ENCODE measurements at places on chromosomes 1 and 21.

- no peak for DNase-seq
Measured at GRCh38 chr1:234670967-234671626, 61.1 kb upstream of the IRF2BP2 start.

DNA sequence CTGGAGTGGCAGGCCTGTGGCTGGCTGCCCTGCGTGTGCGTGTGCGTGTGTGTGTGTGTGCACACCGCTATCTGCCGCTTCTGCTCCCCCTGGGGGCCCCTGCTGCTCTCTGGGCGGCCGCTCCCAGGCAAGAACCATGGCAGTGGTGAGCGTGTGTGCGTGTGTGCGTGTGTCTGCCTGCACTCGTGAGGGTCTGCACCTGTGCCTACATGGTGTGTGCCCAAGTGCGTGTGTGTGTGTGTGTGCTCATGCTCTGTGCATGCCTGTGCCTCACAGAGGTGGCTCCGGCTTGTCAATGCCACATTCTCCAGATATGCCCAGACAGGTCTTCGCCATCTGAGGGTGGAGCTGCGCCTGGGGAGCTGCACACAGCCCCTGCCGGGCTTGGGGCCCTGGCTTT is 18.7 kb upstream of the PEX10 start:
- no peak for DNase-seq

GRCh38 chr21:32135401-32136363 is 143.2 kb downstream of the MIS18A start:
- no peak for DNase-seq

DNA sequence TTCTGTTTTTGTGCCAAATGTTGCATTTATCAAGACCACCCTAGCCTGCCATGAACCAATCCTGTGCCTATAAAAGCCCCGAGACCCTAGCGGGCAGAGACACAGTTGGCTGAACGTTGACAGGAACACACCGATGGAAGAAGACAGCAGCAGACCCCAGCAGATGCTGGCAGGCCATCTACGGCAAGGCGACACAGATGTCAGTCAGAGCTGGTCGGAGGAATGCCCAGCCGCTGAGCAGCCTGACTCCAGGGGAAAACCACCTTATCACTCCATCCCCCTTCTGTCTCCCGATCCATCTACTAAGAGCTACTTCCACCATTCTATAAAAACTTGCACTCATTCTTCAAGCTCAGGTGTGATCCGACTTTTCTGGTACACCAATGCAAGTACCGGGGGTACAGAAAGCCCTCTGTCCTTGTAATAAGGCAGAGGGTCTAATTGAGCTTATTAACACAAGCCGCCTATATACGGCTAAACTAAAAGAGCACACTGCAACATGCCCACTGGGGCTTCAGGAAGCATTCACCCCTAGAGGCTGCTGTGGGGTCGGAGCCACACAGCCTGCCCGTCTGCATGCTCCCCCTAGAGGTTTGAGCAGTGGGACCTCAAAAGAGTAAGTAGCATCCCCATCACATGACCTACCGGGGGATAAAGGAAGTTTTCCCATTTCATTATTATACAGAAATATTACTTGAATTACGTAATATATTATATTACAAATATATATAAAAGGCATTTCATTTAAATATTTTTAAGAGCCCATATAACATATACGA is 1156.3 kb upstream of the B3GALT2 start:
- DNase-seq = no peak

GRCh38 chr21:44805859-44806258 is 4.2 kb upstream of the UBE2G2 start:
- DNase-seq = no peak

GRCh38 chr1:101178341-101178687 is 58.5 kb upstream of the S1PR1 start:
- DNase-seq = no peak

DNA sequence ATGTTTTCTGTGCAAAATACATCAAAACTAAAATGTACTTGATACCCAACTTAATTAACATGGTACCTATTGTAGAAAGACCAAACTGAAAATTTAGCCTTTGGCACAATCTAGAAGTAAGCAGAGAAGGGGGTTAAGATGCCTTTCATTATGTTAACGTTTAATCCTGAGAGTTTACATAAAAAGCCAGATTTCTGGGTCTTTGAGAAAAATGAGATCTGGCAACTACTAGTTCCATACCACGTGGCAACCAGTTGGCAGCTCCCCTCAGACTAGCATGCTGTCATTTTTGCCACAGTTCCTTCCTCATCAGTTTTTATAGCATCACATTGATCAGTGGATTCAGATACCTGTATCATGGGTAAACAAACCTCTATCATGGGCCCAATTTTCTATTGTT is 1.5 kb downstream of the RO60 start:
- no peak for DNase-seq

- no peak for DNase-seq
Measured at GRCh38 chr21:29289317-29289716, 9.4 kb upstream of the BACH1 start.

DNA sequence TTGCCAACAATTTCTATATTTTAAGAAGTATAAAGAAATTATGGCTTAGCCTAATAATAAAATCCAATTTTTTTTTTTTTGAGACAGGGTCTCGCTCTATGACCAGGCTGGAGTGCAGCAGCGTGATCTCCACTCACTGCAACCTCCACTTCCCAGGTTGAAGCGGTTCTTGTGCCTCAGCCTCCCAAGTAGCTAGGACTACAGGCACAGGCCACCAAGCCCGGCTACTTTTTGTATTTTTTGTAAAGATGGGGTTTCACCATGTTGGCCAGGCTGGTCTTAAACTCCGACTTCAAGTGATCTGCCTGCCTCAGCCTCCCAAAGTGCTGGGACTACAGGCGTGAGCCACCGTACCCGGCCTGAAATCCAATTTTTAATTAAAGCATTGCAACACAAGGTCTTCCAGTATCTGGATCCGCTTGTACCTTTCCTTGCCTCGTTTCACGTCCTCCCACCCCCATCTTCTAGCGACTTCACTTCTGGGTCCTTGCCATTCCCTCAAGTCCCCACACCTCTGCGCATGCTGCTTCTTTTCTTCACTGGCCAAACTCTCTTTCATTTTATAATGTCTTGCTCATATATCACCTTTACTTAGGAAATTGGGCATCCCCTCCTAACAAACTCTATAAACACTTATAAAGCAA is 2.3 kb downstream of the FUBP1 start:
- DNase-seq = no peak

GRCh38 chr1:58809325-58810010 is 25.6 kb upstream of the JUN start:
- no peak for DNase-seq

- DNase-seq = no peak
Measured at GRCh38 chr1:211732293-211732980, 57.0 kb upstream of the NEK2 start.

- no peak for DNase-seq
Measured at GRCh38 chr1:103517380-103518047, 8.0 kb upstream of the RNPC3 start.

GRCh38 chr1:172203135-172203823 is 217.2 kb upstream of the C1orf105 start:
- DNase-seq = no peak

DNA sequence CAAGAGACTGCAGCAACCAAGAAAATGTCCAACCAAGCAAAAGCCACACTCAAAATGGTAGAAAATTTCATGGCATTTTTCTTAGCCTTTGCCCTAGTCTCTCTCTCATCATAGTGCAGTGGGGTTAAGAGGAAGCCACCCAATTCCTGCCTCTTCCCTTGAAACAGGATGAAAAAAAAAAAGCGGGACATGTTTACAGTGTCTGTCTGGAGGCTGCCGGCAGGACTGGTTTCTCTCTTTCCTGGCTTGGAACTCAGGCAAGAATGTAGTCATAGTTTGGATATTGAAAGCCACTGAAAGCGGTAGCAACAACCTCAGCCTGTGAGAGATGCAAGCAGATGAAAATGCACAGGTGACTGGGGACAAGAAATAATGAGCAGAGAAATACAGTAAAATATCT is 13.3 kb upstream of the TNFSF18 start:
- no peak for DNase-seq

- peak; percentile 18 for DNase-seq
Measured at GRCh38 chr1:210233495-210234328, 1.1 kb downstream of the SERTAD4 start.

- DNase-seq = no peak
Measured at GRCh38 chr1:145887631-145888030, 2.0 kb upstream of the ANKRD35 start.

GRCh38 chr1:185559684-185560331 is 174.4 kb upstream of the HMCN1 start:
- DNase-seq = peak; percentile 35

- DNase-seq = no peak
Measured at GRCh38 chr1:109819906-109820305, 56.2 kb upstream of the EPS8L3 start.

GRCh38 chr1:178821134-178821866 is 49.6 kb downstream of the ANGPTL1 start:
- no peak for DNase-seq

- no peak for DNase-seq
Measured at GRCh38 chr1:177517546-177517945, 346.8 kb downstream of the BRINP2 start.

- no peak for DNase-seq
Measured at GRCh38 chr1:172991674-172992400, 58.9 kb downstream of the TNFSF18 start.

Measured in stimulated activated CD4-positive, alpha-beta T cell treated with anti-CD3 and anti-CD28 coated beads, Interleukin-2, amount 100 ng/mL, for 48 hours (primary cell).